Cerebellar nuclear complex (tissue), 1 donor: ENCODE measurements at places on chromosomes 4 and X.

GRCh38 chr4:106245176-106245575 is 70.8 kb downstream of the TBCK start:
- DNase-seq = no peak

- no peak for DNase-seq
These were observed 217.3 kb downstream of the DKK2 start for GRCh38 chr4:106818764-106819163.

- DNase-seq = no peak
These were observed 76.7 kb upstream of the TAB3 start for GRCh38 chrX:30965767-30966166.

DNA sequence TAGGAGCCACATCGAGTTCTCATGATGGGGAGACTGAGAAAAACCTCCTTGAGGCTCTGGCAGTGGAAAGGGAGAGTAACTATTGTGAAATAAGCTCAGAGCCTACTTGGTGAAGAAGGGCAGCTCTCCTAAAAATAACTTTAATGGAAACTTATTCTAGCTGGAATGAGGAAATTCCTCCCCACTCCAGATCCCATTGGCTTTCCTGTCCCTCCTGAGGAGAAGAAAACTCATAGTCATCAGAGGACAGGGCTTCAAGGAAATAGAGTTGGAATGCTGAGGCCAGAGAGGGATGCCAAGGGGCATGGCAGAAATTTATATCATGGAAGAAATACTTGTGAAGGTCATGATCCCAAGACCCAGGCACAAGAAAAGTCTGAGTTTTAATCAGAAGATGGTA is 70.7 kb upstream of the TAPT1 start:
- DNase-seq = no peak

GRCh38 chr4:156913234-156913633 is 58.4 kb downstream of the PDGFC start:
- DNase-seq = no peak

GRCh38 chrX:47802589-47802988 is 34.1 kb upstream of the ZNF81 start:
- no peak for DNase-seq

DNA sequence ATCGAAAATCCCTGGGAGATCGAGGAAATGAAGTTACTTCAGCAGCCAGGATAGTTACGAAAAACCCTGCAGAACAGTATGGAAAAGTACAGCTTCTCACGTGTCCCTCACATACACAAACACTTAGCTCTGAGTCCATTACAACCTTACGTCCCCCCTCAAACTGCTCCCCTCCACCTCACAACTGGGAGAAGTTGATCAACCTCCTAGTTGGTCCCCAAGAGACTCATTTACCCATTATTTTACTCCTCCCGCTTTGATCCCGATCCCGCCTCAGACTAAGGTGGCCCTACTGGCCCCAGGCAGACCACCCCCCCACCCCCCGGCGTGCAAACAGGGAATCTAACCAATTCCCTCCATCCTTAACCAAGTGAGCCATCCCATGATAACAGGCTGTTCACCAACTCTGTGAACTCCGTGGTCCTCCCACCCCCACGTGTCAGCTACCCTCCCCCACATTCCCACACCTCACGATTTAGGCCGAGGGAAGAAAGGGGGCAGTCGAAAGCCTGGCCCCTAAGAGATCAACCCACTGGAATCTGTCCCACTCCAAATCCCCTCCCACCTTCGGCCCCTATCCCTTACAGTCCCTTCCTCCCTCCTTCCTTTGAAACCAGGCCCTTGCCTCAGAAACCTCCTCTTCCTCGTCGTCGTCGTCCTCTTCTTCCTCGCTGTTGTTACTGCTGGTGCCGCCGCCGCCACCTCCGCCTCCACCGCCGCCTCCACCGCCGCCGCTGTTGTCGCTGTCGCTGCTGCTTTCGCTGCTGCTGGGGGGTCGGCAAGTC is 755 bp downstream of the ANKRD17 start:
- no peak for DNase-seq

DNA sequence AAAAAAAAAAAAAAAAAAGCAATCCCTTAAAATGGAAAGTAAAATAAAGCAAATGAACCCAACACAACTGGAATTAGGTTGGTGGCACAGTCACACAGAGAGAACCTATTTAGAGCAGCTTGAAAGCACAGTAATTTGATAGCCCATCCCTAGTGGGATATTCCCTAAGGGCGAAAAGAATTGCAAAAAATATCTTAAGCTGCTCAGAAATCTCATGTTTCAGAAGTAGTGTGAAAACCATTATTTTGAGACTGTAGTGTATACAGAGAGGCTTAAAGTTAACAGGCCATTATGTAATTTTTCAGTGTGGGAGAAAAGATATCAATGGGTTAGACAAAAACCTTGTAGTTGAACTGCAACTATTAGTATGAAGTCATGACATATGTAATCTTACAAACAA is 40.0 kb upstream of the DHX15 start:
- DNase-seq = no peak

DNA sequence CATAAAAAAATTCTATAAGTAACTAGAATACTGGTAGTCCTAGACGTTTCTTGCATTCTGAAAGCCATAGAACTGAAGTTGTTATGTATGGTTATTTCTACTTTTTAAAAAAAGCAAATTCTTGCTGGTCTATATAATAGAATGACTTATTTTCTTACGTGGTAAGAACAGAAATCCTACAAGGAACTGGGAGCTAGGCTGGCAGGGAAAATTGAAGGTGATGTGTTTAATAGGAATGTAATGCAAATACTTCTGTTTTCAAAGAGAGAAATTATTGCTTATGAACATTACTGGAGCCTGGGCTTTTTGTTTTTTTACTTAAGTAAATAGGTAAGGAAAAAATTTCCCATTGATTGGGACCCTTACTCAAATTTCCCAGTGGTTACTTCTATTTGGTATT is 8.9 kb downstream of the CCNA2 start:
- DNase-seq = no peak

GRCh38 chrX:49934729-49935128 is 12.3 kb downstream of the CLCN5 start:
- DNase-seq = no peak

- DNase-seq = no peak
These were observed 21.9 kb downstream of the CNOT6L start for GRCh38 chr4:77797239-77797638.

DNA sequence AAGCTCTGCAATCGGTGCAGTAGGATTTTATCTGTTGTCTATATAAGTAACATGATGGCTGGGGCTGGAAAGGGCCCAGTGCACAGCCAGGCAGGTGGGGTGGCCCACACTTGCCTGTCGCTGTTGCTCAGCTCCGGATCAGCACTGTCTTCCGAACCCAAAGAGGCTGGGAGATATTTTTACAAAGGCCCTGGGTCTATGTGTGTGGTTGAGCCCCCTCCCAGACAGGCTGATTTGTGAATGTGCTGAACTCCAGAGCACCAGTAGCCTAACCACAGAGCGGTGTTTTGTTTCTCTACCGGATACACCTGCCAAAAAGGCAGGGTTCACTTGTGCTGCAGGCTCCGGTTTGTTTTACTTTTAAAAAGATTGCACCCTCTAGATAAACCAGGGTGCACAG is 33.5 kb upstream of the CHRNA9 start:
- no peak for DNase-seq
